CD8-positive, alpha-beta T cell (primary cell): ENCODE measurements at places on chromosomes 1 and 21.

- no peak for DNase-seq
Observed at GRCh38 chr21:31656199-31657095, 3.0 kb upstream of the SOD1 start.

DNA sequence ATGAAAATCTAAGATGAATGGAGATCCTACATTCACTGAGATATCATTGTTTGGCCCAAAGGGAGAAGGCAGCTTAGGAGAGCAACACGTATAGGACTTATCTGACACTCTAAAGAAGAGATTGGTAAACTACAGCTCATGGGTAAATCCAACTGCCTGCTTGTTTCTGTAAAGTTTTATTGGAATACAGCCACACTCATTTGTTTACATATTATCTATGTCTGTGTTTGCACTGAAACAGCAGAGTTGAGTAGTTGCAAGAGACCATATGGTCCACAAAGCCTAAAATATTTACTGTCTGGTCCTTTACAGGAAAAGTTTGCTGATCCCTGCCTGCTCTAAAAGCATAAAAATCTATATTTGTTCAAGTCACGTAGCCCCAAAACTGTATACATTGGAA is 14.3 kb upstream of the LRRC53 start:
- no peak for DNase-seq

DNA sequence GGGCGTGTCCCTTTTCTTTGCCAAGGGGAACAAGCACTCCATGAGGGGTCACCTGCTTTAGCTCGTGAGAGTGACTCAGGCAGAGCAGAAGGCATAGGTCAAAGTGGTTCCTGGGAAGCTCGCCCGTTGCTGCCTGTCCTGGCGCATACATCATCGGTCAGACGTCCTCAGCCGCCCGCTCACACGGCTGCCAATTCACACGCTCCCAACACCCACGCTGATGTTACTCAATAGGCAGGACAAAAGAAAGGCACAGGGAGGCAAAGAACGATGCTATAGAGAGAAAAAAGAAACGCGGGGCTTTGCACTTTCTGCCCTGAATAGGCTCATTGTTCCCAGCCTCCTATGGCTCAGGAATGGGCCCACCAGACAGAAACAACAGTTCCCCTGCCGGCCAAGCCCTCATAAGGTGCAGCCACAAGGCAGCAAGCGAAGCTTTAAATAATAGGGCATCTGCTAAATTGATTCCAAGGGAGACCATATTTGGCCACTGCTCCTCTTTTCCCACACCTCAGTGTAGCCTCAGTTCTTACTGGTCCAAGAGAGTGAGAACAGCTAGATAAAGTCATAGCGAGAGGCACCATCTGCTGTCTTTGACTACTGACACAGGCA is 38.7 kb downstream of the VTCN1 start:
- no peak for DNase-seq

GRCh38 chr1:201460814-201461644 is 8.0 kb downstream of the PHLDA3 start:
- no peak for DNase-seq

- DNase-seq, result no peak
Observed at GRCh38 chr1:165492845-165493373, 48.0 kb upstream of the RXRG start.

DNA sequence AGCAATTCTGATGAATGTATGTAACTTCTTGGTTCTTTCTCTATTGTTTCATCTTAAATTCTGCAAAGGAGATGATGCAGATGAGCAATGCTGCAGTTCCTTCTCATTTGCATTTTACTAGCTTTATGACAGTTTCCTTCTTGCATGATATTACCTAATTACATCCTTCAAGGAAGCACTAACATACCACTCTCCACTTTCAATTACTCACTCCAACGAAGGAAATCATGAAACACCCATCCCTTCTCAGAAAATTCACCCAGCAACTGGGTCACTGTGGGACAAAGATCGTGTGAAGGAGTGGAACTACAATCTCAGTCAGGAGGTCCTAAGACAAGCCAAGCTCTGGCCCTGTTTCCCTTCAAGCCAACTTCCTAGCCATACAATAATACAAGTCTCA is 142.3 kb downstream of the CHD1L start:
- no peak for DNase-seq

- no peak for DNase-seq
Observed at GRCh38 chr1:62712336-62713243, 24.4 kb upstream of the DOCK7 start.
